Muscle of arm (tissue), 14 donors: ENCODE measurements at places on chromosomes 7 and 10.

- DNase-seq: peak; percentile 50
Measured at GRCh38 chr7:5382281-5382892, 41.2 kb downstream of the TNRC18 start.

DNA sequence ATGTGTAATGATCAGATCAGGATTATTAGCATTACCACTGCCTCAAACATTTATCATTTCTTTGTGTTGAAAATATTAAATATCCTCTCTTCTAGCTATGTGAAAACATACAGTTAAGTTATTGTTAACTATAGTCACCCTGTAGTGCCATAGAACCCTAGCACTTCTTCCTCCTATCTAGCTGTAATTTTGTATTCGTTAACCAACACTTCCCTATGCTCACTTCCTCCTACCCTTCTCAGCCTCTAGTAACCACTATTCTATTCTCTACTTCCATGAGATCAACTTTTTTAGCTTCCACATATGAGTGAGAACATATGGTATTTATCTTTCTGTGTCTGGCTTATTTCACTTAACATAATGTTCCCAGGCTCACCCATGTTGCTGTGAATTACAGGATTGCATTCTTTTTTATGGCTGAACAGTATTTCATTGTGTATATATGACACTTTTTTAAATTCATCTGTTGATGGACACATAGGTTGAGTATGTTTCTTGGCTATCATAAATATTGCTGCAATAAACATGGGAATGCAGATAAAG is 132.7 kb upstream of the RHOBTB1 start:
- DNase-seq: no peak

DNA sequence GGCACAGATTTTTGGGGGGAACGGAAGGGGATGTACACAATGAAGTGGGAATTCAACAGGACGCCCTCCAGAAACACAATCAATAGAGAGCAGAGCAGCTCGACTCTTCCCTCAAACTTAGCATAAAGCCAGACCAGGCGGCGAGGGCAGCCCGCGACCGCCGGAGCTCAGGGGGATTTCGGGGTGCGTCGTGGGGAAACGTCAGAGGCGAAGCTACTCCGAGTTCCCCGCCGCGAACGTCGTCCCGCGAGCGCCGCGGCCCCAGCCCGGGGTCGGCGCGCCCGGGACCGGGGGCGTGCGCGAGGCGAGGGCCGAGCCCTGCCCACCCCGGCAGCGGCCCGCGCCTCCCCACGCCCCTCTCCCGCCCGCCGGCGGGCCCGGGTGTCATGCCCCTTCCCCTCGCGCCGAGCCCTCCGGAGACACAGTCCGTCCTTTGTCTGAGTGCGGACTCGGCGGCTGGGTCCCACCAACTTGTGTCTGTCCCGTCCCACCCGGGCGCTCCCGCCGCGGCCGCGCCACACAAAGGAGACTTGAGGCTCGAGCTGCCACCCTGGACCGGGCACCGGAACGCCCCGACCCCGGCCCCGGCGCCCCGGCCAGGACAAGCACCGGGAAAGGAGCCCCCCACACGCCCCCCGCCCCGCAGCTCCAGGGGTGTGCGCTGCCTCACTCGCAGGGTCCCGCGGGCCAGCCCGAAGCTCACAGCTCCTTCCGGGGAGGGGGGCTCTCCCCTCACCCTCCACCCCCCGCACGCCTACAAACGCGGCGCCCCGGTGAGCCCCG is 634 bp downstream of the EZH2 start:
- peak; percentile 13 for DNase-seq

DNA sequence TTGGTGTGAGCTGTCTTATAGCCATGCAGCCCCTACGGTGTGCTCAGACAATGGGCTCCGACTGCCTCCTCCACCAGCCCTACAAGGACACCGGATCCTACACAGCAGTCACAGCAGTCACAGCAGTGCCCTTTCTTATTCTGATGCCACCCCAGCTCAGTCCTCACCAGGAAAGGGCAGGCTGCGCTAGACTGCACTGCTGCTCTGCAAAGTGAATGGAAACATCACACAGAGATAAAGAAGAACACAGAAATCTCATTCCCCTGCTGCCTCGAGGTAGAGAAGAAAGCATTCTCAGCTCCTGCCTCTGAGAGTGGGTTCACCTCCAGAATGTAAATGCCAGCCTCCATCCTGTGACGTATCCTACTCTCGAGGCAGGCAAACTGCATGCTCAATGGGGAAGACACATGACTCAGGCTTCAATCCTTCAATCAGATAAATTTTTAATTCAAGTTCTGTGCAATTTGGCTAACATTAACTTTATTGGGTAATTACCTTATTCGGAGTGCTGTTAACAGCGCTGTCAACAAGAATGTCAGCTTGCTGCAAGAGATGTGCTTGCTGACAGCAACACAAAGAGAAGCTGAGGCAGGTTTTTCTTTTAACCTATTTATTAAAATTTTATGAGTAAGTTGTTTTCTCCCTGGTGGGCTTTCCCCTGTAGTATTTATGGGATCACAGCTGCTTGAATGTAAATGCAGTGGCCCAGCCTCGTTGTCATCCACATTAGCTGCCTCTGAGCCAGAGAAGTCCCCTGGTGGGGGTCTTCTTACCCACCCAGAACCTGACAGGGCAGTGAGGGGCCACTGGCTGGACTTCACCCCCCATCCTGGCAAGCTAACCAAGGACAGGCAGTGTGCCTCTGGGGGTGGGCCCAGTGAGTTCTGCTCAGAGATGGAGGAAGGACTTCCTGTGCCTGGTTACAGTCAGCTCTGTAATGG is 241.3 kb upstream of the KMT2E start:
- no peak for DNase-seq

DNA sequence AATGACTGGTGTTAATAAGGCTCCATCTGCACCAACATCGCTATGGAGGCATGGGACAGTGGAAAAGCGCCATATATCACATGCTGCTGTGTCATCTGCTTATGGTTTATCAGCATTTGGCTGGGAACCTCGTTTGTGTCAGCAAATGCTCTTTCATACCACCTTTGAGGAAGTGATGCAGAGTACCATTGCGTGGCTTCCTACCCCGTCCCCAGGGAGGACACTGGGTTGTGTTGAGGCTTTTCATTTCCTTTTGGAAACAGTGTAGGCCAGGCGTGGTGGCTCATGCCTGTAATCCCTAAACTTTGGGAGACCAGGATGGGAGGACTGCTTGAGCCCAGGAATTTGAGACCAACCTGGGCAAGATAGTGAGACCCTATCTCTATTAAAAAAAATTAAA is 6.8 kb downstream of the TACR2 start:
- no peak for DNase-seq

DNA sequence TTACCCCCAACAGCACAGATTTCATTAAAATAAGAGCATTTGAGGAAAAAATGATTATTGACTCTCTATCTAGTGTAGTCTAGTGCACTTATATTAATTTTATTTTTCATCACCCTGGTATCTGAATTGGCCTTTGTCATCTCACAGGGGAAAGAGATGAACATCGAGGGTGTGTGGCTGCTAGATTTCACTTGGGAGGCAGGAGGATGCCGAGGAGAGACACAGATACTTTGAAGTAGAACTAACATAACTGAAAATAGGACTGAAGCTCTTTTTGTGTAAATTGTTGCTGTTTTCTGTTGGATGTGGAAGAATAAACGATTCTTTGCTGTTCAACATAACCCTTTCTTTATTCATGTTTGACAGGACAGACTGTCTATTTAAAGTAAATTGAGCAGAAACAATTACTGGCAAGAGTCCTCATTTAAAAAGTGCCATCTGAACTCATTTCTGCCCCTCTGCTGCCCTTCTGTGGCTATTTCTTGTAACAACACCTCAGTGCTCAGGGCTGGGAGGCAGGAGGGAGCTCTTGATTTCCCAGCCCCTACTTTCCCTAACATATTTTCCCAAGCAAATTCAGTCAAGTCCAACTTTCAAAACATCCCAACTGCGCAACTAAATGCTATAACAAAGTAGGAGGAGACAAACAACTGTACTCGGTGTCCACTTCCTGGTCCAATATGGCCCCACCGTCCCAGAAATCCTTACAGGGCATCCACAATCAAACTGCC is 15.6 kb downstream of the LYZL1 start:
- DNase-seq: peak; percentile 85

DNA sequence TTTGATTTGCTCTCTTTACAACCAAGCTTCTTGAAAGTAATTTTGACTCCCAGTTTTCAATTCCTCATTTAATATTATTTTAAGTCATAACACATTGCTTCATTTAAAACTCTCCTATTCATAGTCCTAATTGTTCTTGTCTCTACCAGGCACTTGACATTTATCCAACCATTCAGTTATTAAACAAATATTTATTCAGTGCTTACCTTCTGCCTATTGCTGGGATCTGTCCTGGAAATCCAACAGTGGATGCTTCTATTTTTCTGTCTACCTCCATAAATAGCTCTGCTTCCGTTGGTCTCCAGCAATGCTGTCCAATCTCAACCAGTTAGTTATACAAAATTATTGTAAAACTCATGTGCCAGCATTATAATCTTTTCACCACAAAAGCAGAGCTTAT is 615.1 kb downstream of the ZWINT start:
- DNase-seq: no peak

GRCh38 chr10:125208854-125209565 is 48.6 kb upstream of the CTBP2 start:
- no peak for DNase-seq

DNA sequence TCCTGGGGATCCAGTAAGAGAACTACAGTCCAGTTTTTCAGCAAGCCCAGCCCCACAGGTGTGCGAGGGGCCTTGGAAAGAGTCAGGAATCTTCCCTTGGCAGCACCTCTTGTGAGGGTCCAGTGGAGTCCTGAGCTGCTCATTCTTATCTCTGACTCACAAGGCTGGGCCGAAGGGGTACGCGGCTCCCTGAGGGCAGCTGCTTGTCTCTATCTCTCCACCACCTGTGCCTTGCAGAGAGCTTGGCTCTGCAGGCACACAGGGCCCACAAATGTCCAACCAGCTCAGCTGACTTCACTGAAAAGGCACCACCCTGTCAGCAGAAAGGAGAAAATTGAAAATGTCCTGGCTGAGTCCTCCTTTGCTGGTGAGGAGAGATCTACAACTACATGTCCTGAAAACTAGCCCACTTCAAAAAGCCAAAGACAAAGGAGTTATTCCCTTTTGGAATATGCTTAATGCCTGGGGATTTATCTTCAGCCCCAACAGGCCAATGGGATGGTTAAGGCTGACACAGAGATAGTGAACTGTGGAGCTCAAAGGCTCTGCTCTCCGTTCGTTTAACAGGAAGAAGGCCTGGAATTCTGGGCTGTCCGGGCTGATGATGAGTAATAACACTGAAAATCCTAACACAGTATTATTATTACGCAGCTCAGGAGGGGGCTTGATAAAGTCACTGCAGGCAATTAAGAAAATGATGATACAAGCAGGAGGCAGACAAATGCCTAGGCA is 23.4 kb downstream of the UROS start:
- DNase-seq: no peak

GRCh38 chr7:149753375-149754233 is 19.8 kb downstream of the ZNF467 start:
- no peak for DNase-seq

DNA sequence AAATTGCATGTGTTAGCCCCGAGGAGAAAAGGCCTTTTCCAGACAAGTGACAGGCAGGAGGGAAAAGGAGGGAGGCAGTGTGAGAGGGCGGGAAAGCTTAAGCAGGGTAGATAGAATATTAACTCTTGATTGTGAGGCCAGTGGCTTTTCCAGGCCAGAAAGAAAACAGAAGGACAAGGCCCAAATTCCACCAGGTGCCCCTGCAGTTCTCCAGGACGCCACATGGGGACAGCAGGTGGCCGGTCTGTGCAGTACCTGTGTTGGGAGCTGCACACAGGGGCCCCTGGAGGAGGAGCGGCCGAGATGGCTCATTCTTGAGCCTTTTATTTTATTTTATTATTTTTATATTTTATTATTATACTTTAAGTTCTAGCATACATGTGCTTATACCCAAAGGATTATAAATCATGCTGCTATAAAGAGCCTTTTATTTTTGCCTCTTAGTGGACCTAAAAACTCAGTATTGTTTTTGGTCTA is 141.3 kb upstream of the KLF14 start:
- no peak for DNase-seq

- no peak for DNase-seq
Measured at GRCh38 chr7:114644455-114644854, 229.8 kb downstream of the FOXP2 start.

- no peak for DNase-seq
Measured at GRCh38 chr7:144388950-144389349, 14.5 kb downstream of the NOBOX start.

DNA sequence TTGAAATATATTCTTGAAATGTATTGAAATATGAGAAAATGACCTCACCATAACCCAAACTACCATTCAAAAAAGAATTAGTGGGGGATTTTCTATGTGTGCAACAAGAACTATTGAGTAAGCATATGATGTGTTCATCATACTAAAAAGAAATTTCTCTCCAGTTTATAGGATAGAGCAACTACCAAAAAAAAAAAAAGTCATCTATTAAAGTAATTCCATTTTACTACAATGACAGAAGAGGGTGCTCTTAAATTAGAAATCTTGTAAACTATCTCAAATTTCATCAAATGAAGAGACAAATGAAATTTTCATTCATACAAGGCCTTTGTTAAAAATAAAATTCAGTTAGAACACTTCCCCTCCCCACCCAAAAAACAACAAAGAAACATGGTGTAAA is 195.4 kb upstream of the PLXDC2 start:
- no peak for DNase-seq

- DNase-seq: no peak
Measured at GRCh38 chr7:55052081-55052480, 33.3 kb downstream of the EGFR start.

GRCh38 chr10:124221356-124222317 is 128.2 kb upstream of the CHST15 start:
- DNase-seq: no peak

GRCh38 chr10:107169516-107169915 is 5.0 kb upstream of the SORCS1 start:
- no peak for DNase-seq

- peak; percentile 7 for DNase-seq
Measured at GRCh38 chr7:74708569-74709275, 51.2 kb downstream of the GTF2I start.

DNA sequence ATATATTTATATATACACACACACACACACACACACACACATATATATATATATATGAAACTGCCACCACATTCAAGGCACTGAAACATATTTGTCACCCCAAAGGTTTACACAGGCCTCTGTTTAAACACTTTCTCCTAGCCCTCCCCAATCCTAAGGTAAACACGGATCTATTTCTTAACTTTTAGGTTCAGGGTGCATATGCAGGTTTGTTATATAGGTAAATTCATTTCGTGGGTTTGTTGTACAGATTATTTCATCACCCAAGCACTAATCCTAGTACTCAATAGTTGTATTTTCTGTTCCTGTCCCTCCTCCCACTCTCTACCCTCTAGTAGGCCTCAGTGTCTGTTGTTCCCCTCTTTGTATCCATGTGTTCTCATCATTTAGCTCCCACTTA is 305.0 kb downstream of the GPR37 start:
- no peak for DNase-seq

DNA sequence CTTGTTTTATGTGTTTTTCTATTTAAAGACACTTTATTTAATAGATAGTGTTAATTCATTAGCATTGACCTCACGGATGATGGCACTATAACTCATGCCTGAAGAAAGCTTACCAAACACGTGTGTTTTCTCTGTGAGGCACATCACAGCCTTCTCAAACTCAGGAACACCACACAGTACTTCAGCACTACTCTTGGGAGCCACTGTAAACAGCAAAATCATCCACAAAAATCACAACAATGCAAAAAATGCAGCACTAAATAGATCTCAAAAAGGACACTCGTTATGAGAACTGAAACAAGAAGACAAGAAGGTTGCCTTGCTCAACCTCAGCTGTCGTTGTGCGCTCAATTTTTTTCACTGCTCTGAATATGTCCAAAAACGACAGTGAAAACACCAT is 12.0 kb upstream of the PARP12 start:
- DNase-seq: no peak

- DNase-seq: peak; percentile 76
Measured at GRCh38 chr10:60572511-60573194, 183.0 kb upstream of the ANK3 start.
